ENCODE measurements at places on chromosomes 2 and 18.

- no peak for DNase-seq
Observed at GRCh38 chr2:178455947-178456346, 4.8 kb downstream of the PJVK start.

- DNase-seq, result peak; percentile 52
Observed at GRCh38 chr2:196376984-196377877, 205.9 kb upstream of the STK17B start.

- DNase-seq, result no peak
Observed at GRCh38 chr2:59887366-59887765, 666.1 kb downstream of the BCL11A start.

- DNase-seq, result no peak
Observed at GRCh38 chr2:84808279-84808678, 72.6 kb downstream of the TRABD2A start.

DNA sequence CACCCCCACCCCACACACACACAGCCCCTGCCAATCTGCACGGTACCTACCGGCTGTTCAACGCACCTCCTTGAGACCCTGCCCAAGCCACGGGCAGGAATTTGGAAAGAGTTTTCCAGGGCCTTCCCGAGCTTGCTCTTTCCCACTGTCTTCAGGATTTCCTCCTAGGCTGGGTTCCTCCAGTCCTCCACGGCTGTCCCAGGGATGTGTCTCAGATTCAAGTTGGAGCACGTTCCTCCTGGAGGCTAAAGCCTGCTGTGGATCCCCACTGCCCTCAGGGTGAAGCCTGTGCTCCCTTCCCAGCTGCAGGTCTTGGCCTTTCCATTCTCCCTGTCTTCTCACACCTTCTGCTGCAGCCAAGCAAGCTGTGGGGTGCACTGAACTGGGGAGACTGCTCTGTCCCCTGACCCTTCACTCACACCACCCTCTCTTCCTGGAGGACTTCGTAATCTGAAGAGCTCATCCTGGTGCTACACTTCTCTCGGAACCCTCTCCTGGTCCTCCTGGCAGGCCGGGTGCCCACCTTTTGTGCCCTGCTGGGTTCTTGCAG lies 54.9 kb upstream of the HS6ST1 start:
- no peak for DNase-seq

- DNase-seq, result no peak
Observed at GRCh38 chr2:59584958-59585357, 968.5 kb downstream of the BCL11A start.

- DNase-seq, result no peak
Observed at GRCh38 chr2:241851325-241852115, 7.2 kb downstream of the PDCD1 start.

DNA sequence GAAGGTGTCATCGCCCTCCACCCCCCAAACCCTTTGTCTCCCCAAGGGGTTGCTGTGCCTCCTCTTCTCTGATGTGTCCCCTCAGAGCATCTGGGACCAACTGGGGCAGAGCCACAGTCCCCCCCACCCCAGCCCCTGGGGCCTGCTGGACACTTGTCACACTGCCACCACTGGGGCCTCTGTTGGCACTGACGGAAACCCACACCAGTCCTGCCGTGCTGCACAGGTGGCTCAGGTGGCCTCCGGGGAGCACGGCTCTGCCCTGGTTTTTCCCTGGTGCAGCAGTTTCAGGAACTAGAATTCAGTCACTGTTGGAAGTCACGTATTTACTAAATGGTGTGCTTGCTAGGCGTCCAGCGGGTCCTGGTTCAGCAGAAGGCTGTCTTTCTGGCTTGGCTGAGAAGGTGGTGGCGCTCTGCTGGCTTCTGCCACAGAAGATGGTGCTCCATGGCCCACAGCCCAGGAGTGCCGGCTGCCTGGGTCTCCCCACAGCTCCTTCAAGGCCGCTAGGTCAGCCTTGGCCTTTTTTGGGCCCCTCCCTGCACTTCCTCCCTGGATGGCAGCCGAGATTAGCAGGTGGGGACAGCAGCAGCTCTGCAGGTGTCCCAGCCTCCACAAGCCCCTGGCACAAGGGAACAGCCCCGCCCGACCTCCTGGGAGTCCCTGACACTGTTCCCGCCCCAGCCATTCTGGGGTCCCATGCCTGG lies 18.6 kb upstream of the KLHL30 start:
- DNase-seq, result no peak

- peak; percentile 80 for DNase-seq
Observed at GRCh38 chr2:202317080-202317857, 51.7 kb downstream of the NOP58 start.

DNA sequence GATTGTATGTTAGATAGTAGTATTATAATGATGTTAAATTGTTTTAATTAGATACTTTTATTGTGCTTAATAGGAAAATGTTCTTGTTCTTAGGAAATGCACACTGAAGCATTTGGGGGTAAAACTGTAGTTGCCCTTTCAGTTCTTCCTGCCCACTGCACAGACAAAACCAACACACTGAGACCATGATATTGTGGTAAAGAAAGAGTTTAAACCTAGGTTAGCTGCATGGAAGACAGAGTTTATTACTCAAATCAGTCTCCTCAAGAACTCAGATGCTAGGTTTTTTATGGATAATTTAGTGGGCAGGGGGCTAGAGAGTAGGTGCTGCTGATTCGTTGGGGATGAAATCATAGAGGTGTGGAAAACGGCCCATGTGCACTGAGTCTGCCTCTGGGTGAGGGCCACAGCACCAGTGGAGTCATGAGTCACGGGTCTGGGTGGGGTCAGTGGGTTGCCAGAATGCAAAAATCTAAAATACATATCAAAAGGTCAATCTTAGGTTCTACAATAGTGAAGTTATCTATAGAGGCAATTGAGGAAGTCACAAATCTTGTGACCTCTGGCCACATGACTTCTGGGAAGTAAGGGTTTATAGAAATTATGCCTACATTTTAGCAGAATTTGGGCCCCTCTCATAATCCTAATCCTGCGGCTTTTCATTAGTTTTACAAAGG lies 283.4 kb upstream of the FBXO11 start:
- no peak for DNase-seq

- DNase-seq, result no peak
Observed at GRCh38 chr2:527581-527980, 149.6 kb downstream of the TMEM18 start.

DNA sequence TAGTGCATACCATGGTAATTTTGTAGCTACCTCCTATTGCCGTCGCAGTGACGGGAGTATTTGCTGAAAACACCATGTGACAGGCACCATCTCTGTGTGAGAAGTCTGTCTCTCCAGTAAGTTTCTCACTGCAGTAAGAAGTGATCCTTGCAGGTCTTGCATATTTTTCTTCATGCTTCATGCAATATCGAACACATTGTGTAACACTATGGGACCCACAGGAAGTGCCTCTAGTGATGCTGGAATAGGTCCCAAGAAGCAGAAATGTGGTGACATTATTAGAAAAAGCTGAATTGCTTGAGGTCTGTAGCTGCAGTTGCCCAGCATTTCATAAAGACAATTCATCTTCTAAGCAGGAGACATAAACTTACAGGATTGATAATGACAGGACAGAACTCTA lies 167.6 kb downstream of the DCDC2C start:
- DNase-seq, result no peak

DNA sequence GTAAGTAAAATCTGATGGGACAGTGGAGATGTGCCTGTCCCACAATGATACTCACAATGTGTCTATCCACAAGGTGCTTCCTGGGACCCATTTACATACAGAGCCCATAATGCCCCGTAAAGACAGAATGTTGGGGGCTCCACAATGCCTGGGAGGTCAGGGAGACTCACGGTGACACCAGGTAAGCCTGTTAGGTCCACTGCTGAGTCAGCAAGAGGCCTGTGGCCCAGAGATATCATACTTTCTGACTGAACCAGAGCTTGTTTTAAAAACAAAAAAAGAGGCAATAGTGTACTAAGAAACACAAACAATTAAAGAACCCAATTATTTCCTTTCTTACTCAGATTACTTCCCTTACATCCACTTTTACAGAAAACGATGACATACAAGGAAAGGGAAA lies 771.1 kb upstream of the ID2 start:
- DNase-seq, result no peak

DNA sequence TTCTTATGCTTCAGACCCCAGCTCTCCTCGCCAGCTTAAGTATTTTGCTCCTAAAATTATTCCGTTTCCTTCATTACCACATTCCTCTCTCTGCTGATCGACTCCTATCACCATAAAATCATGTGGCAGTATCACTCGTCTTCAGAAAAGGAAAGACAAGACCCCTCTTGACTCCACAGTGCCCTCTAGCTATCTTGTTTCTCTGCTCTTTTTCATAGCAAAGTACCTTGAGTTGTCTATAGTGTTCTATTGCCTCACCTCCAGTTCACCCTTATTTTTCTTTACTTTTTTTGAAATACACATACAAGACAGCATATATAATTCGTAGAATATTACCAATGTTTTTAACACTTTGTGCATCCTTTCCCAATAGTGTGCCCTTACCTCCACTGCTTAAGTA lies 273.2 kb upstream of the SIX3 start:
- DNase-seq, result no peak

GRCh38 chr2:153509133-153509532 lies 30.6 kb upstream of the RPRM start:
- no peak for DNase-seq

GRCh38 chr18:28005164-28005563 lies 171.8 kb downstream of the CDH2 start:
- no peak for DNase-seq

- no peak for DNase-seq
Observed at GRCh38 chr2:66832646-66833435, 397.9 kb downstream of the MEIS1 start.

DNA sequence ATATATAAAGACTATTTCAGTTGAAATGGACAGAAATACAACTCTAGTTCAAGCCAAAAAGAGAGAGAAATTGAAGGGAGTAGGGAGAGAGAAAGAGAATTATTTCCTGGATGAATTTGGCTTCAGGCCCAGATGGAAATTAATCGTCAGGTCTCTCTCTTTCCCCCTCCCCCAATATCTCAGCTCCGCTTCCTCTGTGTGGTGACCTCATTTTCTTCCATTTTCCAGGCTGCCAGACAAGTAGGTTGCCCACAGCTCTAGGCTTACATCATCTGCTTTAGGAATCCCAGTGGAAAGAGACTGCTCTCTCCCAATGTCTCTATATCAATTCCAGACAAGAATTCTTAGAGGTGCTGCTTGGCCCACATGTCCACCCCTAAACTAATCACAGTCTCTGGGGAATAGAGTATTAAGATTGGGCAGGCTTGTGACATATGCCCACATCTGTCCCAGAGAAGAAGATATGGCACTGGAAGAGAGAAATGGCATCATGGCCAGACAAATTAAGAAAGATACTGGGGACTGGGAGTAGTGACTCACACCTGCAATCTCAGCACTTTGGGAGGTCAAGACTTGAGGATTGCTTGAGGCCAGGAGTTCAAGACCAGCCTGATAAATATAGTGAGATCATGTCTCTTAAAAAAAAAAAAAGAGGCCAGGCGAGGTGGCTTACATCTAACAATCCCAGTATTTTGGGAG lies 37.2 kb upstream of the CFAP36 start:
- DNase-seq, result peak; percentile 58

DNA sequence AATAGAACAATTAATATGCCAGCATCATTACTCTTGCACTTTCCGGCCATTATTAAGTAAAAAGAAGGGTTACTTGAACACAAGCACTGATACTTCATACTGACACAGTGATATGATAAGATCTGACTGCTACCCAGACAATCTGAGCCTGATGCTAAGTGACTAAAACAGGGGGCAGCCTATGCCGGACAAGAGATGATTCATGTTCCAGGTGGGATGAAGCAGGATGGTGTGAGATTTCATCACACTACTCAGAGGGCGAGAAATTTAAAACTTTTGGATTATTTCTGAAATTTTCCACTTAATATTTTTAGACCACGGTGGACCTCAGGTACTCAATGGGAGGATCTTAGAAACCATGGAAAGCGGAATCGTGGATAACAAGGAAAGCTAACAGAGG lies 61.7 kb downstream of the LIPG start:
- DNase-seq, result no peak

GRCh38 chr2:240935103-240935876 lies 29.2 kb downstream of the CROCC2 start:
- no peak for DNase-seq

DNA sequence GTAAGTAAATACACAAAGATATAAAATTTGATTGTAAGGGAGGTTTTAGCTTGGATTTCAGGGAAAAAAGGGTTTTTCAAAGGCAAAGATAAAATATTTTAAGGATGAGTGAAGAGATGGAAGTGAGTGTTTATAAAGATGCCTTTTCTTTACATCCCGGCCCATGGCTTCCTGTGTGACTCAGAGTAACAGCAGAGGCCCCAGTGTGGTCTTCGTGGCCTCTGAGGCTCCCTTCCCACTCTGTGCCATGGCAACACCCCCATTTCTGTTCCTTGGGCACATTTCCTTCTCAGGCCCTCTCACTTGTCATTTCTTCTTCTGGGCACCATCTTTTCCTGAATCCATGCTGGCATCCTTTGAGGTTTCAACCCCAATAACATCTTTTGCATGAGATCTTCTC lies 92.6 kb upstream of the TMEM18 start:
- DNase-seq, result peak; percentile 22

GRCh38 chr18:3985664-3986063 lies 469.4 kb downstream of the DLGAP1 start:
- no peak for DNase-seq

GRCh38 chr2:180571559-180571958 lies 408.8 kb upstream of the UBE2E3 start:
- peak; percentile 34 for DNase-seq

GRCh38 chr2:145749556-145749955 lies 1229.6 kb upstream of the ZEB2 start:
- no peak for DNase-seq

GRCh38 chr2:200705305-200706041 lies 106.2 kb upstream of the BZW1 start:
- DNase-seq, result peak; percentile 36

Data from brain microvascular endothelial cell (primary cell).